ENCODE measurements at places on chromosomes 4 and X.

DNA sequence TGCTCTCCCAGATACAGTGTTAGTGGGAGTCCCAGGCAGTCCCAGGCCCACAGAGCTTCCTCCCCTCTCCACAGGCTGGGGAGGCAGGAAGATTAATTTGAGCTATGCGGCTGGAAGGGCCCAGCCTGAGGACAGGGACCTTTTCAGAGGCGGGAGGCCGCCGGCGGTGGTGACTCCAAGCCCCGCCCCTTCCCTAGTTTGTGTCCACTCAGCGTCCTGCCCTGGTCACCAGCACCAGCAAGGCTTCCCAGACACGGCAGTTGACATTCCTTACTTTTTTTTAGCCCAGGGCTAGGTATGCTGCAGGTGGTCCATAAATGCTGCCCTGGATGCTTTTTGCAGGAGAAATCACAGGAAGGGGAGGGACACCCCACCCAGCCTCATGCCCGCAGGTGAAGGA lies 67.7 kb upstream of the LRPAP1 start:
- ATAC-seq: no peak

DNA sequence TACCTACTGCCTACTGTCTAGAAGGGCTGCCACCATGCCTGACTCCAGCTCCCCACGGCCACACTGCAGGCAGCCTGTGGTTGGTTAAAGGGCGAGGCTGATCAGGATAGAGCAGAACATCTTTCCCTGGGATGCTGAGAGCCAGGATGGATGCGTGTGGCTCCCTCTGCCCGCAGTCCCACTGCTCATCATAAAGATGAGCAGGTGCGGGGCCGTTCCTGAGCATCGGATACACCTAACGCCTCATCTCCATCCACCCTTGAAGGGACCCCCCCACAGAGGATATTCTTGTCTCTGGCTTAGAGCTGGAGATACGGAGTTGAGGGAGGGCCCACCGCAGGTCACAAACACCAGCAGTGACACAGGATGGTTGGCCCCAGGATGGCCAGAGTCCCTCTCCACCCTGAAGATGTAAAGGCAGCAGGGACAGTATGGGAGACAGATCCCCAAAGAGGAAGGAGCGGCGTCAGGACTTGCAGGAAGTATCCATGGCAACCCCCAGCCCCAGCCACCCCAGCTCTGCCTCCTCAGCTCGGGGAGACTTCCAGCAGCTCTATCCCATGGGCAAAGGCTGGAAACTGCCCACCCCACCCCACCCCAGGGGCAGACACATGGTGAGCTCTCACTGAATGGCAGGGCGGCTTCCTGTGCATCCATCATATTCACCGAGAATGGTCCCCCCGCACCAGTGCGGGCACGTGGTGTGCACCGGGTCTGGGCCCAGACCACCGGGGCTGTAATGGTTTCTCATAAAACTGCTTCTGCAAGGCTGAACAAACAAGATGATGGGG lies 19.3 kb downstream of the PPP2R2C start:
- ATAC-seq: no peak

GRCh38 chr4:147768113-147768512 lies 36.2 kb downstream of the ARHGAP10 start:
- ATAC-seq: peak; percentile 30

GRCh38 chr4:96355414-96355813 lies 515.5 kb downstream of the PDHA2 start:
- ATAC-seq: no peak

GRCh38 chr4:22465349-22465748 lies 50.5 kb downstream of the ADGRA3 start:
- no peak for ATAC-seq

DNA sequence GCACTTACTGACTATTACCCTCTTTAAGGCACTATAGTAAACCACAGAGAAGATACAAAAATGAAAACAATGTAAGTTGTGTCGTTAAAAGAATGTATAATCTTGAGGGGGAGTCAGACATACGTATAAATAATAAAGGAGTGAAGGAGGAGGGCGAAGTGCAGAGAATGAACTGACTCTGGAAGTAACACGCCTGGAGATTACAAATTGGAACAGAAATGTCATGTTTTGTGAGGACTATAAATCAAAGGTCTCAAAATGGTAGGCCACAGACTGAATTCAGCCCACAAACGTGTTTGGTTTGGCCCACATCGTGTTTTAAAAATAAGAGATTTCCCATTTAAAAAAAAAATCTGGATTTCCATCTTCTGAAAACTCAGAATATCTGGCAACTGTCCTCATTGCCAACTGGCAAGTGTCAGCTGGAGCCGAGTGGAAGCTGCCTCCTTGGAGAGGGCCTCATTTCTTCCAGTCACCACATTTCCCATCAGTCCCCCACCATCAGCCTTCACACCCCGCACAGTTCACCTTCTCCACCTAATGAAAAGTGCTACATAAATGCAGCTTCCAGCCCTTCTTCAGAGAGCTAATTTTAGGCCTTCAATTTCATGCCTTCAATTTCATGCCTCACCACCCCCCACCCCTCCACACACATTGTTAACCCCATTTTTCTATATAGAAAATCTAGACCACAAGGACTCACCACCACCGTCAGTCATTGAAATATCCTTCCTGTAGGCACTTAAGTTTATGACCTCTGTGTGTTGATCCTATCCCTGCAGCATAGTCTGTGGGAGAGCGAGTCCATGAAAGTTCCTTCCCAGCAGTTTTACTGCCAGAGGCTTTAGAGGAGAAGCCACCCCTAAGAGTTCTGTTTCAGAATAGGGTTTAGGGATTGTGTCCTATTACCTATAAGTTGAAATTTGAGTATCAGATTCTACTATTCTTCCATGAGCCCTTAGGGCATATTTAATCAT lies 32.0 kb upstream of the COL25A1 start:
- no peak for ATAC-seq

GRCh38 chr4:5211282-5211839 lies 160.1 kb downstream of the STK32B start:
- no peak for ATAC-seq

Data from gastroesophageal sphincter (tissue), 4 donors.